NCI-H446 (cell line): ENCODE measurements at places on chromosomes 2 and 18.

DNA sequence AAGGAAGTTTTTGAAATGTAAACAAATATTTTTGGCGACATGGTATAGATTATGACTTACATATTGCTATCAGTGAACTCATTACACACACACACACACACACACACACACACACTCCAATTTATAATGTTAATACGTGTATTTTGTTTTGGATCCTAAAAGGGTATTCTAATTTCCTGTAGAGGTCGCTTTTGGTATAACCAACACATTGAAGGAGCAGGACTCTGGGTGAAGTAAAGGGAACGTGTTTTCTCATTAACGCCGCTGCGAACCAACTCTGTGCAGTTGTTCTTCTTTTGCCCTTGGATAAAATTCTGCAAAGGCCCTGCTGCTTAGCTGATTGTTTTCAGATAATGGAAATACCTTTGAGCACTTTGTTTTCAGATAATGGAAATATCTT, 190.4 kb downstream of the PMAIP1 start:
- no peak for DNase-seq

GRCh38 chr2:175884697-175885393, 117.2 kb downstream of the LNPK start:
- no peak for DNase-seq

DNA sequence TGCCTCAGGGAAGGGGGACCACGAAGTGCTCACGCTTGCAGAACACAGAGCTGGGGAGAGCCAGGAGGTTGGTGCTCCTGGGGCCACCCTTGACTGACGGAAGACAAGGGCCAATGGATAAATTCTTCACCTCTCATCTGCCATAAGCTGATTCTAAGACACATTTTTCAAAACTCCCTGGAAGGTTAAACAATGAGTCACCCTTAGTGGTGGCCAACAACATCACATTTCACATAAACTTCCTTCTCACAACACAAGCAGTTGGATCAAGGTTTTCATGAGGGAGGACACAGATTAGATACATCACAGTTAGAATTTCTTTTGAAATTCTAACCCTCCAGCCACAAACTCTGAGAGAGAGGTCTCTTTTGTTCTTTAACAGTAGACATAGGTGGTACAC, 713.6 kb upstream of the POU3F3 start:
- no peak for DNase-seq

GRCh38 chr18:49360582-49360981, 99.9 kb downstream of the DYM start:
- no peak for DNase-seq

DNA sequence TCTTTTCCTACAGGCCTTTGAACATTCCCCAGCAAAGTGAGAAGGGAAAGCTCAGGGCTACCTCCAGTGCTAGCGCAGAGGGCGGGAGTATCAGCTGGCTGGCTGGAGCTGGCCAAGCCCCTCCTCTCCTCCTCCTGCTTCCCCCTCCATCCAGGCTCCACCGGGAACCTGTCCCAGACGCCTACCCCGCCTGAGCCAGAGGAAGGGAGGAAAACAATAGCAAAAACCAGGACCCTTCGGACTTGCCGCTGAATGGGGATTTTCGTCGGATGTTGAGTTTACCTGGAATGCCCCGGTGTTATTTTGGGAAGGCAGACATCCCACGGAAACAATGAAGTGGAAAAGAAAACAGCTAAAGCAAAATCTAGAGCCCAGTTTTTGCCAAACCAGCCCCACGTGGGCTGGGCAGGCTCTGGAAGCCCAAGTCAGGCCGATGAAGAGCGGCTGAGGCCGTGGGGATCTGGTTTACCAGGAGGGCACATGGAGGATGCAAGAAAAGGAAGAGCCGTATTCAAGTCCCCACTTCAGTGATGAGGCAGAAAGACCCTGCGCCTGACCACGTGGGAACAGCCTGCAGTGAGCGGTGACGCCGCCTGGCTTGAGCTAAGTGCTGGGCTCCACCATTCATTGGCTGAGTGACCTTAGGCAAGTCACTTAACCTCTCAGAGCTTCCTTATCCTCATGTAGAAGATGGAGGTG, 100.4 kb upstream of the LCLAT1 start:
- peak; percentile 4 for DNase-seq

DNA sequence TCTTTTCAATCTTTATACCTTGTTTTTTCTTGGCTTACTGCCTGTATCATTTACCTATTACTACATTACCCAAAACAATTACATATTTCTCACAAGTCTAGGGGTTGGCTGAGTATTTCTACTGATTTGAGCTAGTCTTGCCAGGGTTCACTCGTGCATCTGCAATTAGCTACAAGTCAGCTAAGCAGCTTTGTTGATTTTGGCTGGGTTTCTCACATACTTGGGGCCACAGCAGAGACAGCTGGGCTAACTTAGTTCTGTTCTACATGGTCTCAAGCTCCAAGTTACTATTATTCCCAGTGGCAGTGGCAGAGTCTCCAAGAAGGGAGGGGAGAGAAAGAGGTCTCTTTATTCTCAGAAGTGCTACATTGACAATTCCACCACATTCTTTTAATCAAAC, 54.7 kb upstream of the SP5 start:
- peak; percentile 38 for DNase-seq

- no peak for DNase-seq
These were observed 36.6 kb upstream of the IKZF2 start for GRCh38 chr2:213187833-213188532.

- DNase-seq, result no peak
These were observed 223.7 kb downstream of the SLC4A10 start for GRCh38 chr2:161847910-161848309.

- DNase-seq, result no peak
These were observed 24.5 kb upstream of the SMAD7 start for GRCh38 chr18:48975120-48975816.

DNA sequence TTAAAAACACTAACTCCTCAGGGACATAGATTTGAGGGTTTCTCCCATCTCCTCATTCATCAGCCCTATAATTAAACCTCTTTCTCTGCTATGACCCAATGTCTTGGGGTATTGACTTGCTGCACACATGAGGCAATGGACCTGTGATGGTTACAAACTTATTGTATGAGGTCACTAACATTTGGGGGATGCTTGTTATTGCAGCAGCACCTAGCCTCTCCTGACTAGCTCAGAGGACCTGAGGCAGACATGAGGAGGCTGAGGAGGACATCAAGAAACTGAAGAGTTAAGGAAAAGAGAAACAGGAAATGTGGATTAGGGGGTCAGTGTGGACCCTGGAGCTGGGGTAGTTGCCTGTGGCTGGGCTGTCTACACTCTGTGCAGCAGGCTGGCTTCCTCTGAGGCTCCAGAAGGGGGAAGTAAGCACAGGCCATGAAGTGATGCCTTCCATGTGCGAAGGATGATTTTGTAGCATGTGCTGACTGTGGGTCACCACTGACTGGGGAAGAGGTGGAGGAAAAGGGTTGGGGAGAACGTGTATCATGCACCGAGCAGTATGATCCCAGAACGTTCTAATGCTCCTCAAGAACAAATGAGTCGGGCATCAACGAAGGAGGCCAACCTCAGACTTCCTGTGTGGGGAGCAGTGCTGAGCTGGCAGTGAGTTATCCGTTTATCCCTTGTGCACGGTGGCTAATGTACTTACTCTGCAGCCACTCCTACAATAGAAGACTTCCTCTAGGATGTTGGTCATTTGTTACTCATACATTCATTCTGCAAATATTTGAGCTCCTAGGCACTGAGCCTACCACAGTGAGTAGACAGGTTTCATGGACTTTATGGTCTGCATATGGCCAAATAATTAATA, 42.1 kb upstream of the RFX8 start:
- DNase-seq, result no peak

DNA sequence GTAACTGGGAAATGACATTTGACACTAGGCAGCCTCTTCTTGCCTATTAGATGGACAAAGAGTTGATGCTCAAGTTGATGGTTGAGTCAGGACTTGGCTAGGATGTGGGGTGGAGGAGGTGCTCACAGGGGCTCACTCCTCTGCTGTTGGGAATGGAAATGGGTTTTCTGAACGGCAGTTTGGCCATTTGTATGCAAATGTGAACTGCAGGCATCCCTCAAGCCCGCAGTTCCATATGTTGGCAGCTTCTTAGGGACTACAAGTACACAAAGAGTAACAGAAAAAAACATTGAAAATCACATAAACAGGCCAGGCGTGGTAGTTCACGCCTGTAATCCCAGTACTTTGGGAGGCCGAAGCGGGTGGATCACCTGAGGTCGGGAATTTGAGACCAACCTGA, 80.8 kb downstream of the INPP5D start:
- no peak for DNase-seq

DNA sequence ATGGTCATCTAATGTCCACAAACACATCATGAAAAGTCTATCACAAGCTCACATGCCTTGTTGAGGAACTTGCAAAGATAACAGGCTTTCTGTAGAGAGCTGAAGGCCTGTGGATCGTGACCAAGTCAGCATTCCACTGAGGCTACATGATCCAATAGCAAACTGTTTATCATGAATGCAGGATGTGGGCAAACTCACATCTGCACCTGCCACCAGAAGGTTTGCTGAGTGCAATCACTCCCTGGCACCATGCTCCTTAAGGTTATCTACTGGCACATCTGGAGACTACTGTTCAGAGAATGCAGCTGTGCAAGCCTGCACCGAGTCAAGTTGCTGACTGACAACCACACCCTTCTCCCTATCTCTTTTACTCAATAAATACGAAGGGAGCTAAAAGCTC, 67.3 kb upstream of the ACAA2 start:
- DNase-seq, result no peak

- DNase-seq, result no peak
These were observed 6.2 kb downstream of the LRPPRC start for GRCh38 chr2:43989545-43989944.

- DNase-seq, result peak; percentile 25
These were observed 30.9 kb upstream of the REEP1 start for GRCh38 chr2:86368161-86368824.

DNA sequence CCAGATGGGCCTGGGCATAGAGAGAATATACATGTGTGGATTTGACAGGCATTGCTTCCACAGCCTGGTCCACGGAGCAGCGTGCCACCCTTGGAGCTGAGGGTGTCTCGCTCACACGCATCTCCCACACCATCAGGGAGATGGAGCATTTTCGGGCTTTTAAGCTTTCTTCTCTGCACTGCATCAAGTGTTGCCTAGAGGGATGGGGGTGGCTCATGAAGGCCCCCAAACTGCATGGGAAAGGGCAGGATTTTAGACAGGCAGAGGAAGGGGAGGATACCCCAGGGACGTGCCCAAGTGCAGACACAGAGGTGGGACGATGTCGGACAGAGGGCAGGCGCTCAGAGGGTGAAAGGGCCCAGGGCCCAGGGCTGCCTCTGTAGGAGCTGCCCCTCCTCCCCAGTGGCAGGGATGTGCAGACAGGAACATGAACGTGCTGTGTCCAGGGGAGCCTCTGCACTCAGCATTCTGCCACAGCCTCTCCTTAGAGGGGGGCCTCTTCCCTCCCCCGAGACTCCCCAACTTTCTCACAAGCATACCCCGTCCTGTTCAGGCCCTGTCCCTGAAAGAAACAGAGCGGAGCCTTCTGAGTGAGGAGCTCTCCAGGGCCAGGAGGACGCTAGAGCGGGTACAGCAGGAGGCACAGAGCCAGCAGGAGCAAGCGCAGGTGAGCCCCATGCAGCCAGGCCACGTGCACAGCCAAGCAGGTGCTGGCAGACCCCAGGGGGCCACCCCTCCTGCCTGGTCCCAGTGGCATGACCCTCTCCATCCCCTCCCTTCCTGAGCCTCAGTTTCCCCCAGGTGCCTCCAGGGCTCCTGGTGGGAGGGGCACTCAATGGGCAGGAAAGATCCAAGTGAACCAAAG, 42.9 kb upstream of the SNED1 start:
- DNase-seq, result no peak

DNA sequence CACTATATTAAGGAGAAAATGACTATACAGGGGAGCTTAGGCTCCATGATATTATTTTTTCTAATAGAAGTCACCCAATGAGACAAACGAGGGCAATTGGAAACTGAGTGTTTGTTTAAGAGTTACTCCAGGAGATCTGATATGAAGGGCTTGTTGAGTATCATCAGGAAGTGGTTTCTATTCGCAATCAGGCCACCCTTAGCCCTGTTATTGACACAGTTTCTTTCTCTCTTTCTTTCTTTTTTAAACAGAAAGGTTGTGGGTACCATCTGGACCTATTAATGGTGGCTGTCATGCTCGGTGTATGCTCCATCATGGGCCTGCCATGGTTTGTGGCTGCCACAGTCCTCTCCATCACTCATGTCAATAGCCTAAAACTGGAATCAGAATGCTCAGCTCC, 117.3 kb downstream of the DPP4 start:
- DNase-seq, result no peak

GRCh38 chr2:197822333-197822732, 17.9 kb downstream of the PLCL1 start:
- no peak for DNase-seq

GRCh38 chr2:191190435-191190834, 39.6 kb upstream of the STAT4 start:
- DNase-seq, result no peak

DNA sequence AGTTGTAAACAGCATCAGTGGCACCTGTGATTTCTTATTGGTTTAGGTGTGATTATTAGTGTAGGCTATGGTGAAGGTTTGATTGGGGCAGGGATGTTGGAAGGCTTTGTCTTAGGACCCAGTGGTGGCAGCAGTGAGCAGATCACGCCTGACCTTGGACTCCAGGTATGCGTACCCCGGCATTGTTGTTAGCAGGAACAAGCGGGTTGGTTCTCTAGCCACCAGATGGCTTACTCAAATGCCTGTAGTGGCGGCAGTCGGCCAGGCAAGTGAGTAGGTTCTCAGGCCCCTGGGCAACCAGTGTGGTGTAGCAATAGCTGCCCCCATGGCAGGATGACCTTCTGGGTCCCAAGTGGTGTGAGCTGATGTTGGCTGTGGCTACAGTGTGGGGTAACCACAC, 558.3 kb downstream of the KCNJ3 start:
- DNase-seq, result no peak

GRCh38 chr2:58195662-58196061, 45.5 kb downstream of the FANCL start:
- no peak for DNase-seq

GRCh38 chr18:34834897-34835296, 124.8 kb downstream of the DTNA start:
- no peak for DNase-seq

DNA sequence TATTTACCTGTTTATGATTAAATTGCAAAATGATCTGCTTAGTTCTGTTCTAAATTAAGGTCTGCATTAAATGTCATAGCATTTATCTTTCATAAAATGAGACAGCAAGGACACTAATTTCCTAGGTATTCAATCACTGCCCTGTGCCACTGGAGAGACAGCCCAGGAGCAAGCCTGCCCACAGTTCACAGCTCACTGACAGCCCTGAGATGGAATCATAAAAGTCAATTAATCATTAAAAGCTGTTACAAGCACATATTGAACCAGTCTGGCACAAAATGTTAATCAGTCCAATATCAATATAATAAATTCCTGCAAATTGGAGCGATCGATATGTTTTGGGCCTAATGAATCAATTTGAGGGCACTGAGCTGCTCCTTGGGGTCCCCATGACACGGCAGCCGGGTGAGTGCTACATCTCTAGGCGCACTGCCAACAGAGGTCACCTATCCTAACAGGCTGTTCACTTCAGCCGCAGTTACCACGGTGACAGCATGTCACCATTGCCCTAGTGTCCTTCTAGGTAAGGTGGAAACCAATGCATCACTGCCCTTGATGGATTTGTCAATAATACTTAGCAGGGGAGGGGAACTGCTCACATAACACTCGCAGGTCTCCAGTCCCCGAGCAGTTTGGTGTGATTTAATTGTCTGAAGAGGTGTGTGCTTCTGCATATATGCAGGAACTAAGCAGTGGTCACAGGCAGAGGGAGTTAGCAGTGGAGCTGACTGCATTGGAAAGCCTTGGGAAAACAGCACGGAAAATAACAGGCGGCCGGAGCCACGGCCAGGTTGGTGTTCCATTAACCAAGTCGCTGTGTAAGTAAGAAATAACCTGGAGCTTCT, 47.3 kb downstream of the POU3F3 start:
- no peak for DNase-seq

- DNase-seq, result no peak
These were observed 852.1 kb downstream of the CNTNAP5 start for GRCh38 chr2:124877141-124877577.
